GM12865 (cell line): ENCODE measurements at places on chromosomes 5 and 9.

GRCh38 chr9:117374076-117374725, 40.7 kb downstream of the ASTN2 start:
- DNase-seq, result no peak

DNA sequence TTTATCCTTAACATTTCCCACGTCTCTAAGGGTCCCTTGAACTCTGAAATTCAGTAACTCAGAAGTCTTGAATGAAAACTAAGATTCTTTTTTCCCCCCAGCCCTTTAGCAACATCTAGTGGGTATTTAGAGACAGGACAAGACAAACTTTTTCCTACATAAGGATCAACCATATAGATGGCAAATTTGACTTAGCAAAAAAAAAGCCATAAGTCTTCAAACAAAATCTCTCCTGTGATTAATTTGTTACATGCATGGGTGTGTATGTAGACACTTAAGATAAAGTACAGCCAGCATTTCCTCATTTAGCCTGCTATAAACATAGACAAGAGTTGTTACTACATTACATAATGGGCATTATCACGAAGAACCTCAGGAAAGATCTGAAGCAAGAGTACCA, 29.1 kb upstream of the ANKRD31 start:
- peak; percentile 37 for DNase-seq

GRCh38 chr5:114355086-114355830, 6.6 kb upstream of the KCNN2 start:
- DNase-seq, result no peak

DNA sequence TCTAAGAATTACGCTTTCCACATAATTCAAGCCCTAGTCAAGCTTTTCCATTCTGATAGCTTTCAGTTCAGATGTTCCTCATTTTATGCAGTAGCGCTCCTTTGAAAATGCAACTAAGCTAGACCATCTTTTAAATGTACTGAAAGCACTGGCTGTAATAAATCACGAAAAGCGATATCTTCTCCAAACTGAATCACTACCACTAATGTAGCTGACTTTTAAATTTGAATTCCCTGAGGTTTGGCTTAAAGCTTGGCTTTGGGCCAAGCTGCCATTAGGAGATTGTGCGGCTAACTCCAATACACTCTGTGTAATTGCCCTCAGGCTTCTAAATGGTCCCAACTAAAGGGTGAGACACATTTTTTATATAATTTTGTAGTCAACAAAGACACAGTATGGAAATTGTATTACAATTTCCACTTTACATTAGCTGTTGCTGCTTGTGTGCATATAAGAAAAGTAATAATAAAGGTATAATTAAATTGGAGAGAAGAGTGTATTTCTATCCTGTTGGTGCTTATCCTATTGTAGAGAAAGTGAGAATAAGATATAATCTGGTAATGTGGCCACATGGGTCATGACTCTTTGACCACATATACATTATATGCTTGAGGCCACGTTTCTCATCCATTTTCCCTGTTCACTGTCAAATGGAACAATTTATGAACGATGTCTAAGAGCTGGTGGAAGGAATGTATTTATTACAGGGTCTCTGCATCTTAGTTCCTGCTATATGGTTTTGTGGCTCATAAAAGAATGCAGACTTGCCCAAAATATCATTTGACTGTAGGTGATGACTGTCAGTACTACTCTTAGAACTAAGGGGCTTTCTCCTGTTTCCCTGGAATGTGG, 118.7 kb upstream of the TAF11L2 start:
- DNase-seq, result no peak

DNA sequence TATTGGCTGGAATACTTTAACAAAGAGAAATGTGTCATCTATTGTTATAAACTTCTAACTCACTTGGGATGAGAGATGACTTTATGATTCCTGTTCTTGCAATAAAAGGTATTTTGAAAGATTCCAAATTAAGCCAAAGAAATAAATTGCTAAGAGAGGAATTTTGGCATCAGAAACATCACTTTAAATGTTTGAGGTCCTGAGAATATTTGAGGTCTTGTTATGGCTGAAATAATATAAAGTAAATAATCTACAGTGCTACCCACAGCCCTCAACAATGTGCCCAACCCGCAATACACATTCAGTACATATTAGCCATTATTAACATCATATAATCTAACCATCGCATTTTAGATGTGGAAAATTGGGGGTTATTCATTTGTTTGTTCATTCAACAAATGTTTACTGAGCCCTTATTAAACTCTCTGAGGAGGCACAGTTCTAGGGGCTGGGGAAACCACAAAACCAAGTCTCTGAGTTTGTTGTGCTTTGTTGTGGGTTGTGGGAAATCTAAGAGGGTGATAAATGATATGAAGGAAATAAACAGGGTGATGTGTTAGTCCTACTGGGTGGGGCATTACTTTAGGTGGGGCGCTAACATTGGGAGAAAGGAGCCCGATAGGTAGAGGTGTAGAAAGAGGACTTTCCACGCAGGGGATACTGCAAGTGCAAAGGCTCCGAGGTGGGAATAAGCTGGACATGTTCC, 135.2 kb upstream of the CLINT1 start:
- DNase-seq, result no peak

GRCh38 chr5:78926252-78926651, 58.9 kb downstream of the ARSB start:
- no peak for DNase-seq

DNA sequence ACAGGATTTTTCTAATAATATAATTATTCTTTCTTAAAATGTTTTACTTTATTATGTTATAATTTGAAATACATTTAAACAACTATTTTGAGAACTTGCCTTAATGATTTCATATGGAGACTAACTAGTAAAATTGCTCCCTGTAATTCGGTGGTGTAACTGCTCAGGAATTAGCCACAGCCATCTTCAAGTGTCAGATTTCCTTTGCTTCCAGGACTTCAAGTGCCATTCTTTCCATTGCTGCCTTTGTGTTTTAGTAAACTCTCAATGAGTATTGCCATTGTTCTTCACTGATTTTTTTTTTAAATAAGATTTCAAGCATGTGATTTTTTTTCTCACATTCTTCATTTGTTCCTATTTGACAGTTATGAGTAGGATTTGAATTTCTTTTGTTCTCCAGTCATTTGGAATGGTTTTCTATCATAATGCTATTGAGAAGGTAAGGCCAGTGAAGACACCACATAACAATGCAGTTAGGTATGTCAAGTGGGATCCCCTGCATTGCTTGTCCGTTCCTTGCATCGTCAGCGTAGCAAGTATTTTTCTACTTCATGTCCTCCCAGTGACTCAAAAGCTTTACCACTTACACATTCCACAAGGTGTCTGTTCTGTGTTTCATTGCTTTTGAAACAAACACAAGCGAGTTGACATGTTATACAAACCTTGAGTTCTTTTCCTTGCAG, 83.7 kb downstream of the LNPEP start:
- no peak for DNase-seq

- peak; percentile 49 for DNase-seq
These were observed 3.2 kb upstream of the NRARP start for GRCh38 chr9:137305060-137305797.

DNA sequence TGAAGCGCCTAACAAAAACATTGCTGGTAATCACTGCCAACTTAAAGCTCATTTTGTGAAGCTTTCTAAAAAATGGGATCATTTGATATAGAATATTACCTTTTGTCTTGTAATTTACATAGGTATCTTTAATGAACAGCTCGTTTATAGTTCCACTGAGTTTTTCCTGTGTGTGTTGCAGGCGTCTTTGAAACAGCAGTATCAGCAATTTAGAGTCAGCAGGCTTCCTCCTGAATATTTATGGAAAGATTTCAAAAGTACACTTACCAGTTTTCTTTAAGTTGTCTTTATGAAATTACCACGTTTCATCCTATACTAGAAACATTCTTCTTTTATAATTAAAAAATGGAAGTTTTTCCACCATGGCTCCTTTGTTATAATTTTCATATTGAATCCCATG, 140.3 kb upstream of the GRIN3A start:
- DNase-seq, result no peak

- no peak for DNase-seq
These were observed 257.6 kb downstream of the RFX3 start for GRCh38 chr9:3268223-3268622.

DNA sequence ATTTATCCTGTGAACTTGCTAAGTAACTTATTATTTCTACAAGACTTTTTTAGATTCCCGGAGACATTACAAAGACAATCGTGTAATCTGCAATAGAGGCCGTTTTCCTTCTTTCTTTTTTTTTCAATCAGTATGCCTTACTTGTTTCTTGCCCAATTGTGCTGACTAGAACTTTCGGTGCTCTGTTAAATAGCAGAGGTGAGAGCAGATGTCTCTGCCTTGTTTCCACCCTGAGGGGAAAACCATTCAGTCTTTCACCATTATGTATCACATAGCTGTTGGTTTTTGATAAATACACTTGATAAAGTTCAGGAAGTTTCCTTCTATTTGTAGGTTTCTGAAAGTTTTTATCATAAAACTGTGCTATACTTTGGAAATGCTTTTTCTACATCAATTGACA, 10.3 kb downstream of the SPATA31E1 start:
- DNase-seq, result no peak

GRCh38 chr9:21810388-21810787, 8.0 kb downstream of the MTAP start:
- DNase-seq, result no peak

DNA sequence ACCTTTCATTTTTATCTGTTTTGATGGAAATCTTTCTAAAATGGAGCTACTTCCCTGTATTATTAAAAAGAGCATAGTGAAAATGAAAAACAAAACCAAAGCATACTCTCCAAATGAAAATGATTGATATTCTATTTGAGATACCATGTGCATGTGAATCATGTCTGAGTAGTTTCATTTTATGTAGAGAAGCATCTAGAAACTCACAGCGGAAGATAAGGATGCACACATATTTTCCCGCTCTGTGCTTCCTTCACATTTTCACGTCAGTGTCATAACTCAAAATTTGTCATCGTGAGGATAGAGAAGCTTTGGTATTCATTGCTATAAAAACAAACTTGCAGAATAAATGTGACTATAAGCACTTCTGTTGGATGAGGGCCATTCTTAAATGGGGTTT, 34.0 kb upstream of the CLINT1 start:
- DNase-seq, result no peak

GRCh38 chr5:133859073-133859472, 109.4 kb downstream of the C5orf15 start:
- peak; percentile 26 for DNase-seq

GRCh38 chr9:76162751-76163500, 231.3 kb downstream of the RFK start:
- DNase-seq, result no peak

GRCh38 chr5:151581812-151582583, 9.1 kb downstream of the FAT2 start:
- DNase-seq, result no peak

DNA sequence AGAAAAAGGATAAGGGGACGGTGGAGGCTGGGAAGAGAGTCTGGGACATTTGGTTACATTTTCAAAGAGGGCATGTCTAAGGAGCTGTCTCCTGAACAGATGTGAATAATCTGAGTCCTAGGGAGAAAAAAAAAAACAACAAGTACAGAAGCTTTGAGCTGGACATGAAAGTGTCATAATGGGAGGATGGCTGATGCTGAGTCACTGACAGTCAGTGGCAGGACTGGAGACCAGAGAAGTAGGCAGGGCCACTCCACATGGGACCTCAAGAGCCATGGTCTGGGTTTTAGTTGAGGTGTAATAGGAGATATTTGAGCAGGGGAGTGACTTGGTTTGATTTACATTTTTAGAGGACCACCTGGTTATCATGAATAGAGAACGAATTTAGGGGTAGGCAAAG, 70.6 kb downstream of the DPYSL3 start:
- no peak for DNase-seq

DNA sequence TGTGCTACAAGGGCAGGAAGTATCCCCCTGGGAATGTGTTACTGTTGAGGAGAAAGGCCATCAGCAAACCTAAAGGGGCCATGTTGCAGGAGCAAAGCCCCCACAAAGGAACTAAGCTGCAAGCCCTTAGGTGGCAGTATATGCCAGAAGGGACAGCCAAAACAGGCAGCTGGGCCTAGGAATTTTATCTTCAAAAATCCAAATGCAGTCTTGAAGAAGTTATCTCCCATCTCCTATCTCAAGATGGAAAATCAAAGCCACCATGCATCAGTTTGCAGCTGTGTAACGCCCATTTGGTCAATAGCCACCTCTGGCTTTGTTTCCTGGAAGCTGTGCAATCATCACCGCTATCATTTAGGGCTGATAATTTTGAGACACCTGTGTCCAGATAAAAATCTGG, 400.3 kb downstream of the ARHGEF28 start:
- no peak for DNase-seq

- DNase-seq, result no peak
These were observed 21.4 kb upstream of the SPATA9 start for GRCh38 chr5:95704150-95704549.

- DNase-seq, result no peak
These were observed 1376.2 kb upstream of the CDH9 start for GRCh38 chr5:28414619-28415018.

GRCh38 chr9:38620483-38621433, at the start of gene ANKRD18A:
TSS of gene ANKRD18A (minus strand) at chr9:38620596. CDS start at chr9:38620285, 311 bp downstream.
- peak; percentile 79 for DNase-seq

DNA sequence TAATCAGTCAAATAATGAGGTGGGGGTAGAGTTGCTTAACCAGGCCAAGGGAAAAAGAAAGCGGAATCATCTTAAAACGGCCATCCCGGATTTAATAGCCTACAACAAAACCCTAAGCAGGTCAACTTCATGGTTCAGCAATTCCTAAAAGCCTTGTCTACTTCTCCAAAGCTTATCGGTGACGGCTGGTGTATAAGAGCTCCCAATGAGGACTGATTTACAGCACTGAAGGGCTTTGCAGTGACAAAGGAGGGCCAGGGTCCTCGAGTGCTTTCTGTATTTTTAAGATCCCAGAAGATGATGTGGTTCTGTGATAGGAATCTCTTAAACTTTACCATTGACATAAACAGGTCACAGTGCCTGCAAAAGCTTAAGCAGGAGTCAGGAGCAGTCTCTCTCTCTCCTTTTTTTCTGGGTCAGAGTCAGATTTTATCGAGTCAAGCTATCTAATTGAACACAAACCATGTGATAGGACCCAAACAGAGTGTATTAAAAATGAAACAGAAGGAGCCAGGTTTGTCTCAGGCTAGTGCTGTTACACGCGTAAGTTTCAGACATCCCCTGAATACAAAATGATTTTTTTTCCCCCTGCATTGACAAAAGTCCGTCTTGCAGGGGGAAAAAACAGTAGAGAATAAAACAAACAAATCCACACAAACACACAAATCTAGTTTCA, 663.6 kb upstream of the ZNF608 start:
- peak; percentile 41 for DNase-seq

- DNase-seq, result no peak
These were observed 306.2 kb upstream of the ELAVL2 start for GRCh38 chr9:24132244-24132643.

DNA sequence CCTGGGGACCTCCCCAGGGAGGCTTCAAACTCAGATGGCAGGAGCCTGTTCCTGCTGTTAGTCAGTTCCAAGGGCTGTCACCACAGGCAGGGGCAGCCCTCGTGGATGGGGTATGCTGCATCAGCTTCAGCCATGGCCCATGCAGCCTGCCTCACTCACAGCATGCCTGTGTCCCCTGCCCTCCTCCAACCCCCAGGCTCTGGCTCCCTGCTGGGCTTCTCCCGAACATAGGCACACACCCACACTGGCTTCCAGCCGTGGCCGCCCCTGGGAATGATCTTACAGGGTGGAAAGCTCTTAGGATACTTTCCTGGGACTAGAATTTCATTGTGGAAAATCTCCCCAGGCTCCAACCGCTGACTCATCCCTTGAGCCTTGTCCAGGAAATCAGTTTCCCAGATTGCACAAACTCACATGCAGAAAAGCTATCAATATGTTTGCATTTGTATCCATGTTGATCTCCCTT, 163.8 kb downstream of the SEC61B start:
- no peak for DNase-seq
